ENCODE measurements at places on chromosomes 12 and 14.

DNA sequence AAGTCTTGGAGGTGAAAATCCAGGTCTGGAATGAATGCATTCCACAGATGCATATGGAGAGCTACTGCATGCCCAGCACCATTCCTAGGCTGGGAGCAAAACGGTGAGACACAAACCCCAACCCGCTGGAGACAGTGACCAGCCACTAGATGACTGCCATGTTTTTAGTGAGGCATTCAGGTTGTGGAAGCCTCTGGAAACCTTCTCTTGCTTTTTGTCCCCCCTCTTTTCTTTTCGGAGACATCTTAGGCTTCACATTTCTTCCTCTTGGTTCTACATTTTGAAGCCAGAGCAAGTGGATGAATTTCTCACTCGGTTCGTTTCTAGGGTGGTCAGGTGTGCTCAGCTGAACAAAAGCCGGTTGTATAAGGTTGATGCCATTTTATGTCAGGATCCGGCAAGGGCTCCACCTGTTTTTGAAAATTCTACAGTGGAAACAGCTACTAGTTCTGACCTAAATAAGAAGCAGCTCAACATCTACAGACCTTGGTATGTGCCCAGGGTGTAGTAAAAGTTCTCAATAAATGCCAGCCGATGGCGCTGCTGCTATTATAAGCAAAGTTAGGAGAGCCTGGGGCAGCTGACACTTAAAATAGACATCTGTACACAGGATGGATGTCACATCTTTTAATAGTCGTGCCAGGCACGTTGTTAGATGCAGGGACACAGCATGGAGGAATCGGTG, 1.8 kb upstream of the ZNF839 start:
- peaks cover 5% of the 10 kb centered on the region for H3K36me3 ChIP-seq
- H3K27me3 ChIP-seq: peaks cover 6% of the 10 kb centered on the region
- H3K4me1 ChIP-seq: peaks cover 72% of the 10 kb centered on the region
- peak overlapping the region; percentile 95 for H3K4me3 ChIP-seq
- no peak for DNase-seq
- peak overlapping the region; percentile 99 for H3K27ac ChIP-seq

DNA sequence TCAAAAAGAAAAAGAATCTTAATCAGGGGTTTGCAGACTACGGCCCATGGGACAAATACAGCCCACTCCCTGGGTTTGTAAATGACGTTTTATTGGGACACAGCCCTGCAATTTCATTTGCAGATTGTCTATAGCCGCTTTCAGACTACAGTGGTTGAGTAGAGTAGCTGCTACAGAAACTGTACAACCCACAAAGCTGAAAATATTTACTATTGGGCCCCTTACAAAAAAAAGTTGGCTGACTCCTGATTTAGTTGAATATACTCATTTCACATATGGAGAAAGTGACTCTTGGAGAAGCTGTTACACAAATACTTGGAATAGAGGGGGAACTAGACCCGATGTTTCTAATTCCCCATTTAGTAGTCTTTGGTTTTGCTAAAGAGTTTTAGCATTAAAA, 162.5 kb upstream of the NOS1 start:
- no peak overlapping the region for H3K4me3 ChIP-seq
- H3K27me3 ChIP-seq: no peaks in the 10 kb centered on the region
- no peak overlapping the region for H3K27ac ChIP-seq
- H3K4me1 ChIP-seq: no peaks in the 10 kb centered on the region
- H3K36me3 ChIP-seq: no peaks in the 10 kb centered on the region

DNA sequence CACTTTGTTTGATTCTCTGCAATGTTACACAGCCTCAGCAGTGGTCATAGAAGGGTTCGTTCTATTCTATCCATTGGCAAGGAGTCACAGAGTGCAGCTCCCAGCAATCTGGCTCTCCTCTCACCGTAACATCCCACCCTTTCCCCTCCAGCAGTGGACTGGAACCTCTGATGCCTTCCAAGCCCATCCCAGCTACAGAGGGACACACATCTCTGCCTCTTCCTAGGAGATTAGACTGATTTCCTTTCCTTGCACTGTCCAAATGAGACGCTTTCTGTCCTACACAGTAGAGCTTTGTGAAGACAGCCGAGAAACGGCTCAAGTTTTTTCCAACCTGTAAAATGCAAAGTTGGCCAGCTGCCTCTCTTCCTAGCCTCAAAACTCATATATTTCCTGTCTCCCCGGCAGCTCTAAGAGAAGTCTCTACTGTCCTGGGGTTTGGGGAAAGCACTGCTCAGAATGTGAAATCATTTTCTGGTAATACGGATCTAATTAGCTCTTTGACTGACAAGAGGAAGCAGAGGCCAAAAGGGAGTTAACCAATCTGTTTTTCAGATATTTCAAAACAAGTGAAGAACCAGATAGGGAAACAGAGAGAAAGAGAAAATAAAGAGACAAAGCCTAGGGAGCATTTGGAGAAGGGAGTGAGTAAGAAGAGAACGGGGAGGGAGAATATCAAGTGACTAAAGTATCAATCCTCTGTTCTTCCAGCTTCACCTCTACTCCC, 516 bp downstream of the NINJ2 start:
- no peaks in the 10 kb centered on the region for H3K36me3 ChIP-seq
- H3K4me3 ChIP-seq: no peak overlapping the region
- peaks cover 32% of the 10 kb centered on the region for H3K4me1 ChIP-seq
- peaks cover 5% of the 10 kb centered on the region for H3K27me3 ChIP-seq
- H3K27ac ChIP-seq: peak overlapping the region; percentile 28

DNA sequence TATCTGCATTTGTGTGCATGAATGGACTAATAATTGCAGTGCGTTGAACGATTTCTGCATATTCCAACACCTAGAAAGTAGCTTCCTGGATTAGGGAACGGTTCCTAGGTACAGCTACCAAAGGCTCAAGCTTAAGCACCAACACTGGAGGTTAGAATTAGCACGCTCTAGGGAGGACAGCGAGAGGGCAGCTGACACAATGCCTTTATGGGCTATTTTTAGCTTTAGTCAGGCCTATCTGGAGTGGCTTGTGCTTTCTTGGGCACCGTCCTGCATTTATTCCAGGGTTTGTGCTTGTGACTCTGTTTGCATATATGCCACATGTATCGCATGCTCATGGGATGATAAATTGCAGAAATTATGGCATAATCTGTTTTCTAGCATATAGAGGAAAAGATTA, 13.7 kb downstream of the ETV6 start:
- no peak for DNase-seq
- no peak overlapping the region for H3K27ac ChIP-seq

DNA sequence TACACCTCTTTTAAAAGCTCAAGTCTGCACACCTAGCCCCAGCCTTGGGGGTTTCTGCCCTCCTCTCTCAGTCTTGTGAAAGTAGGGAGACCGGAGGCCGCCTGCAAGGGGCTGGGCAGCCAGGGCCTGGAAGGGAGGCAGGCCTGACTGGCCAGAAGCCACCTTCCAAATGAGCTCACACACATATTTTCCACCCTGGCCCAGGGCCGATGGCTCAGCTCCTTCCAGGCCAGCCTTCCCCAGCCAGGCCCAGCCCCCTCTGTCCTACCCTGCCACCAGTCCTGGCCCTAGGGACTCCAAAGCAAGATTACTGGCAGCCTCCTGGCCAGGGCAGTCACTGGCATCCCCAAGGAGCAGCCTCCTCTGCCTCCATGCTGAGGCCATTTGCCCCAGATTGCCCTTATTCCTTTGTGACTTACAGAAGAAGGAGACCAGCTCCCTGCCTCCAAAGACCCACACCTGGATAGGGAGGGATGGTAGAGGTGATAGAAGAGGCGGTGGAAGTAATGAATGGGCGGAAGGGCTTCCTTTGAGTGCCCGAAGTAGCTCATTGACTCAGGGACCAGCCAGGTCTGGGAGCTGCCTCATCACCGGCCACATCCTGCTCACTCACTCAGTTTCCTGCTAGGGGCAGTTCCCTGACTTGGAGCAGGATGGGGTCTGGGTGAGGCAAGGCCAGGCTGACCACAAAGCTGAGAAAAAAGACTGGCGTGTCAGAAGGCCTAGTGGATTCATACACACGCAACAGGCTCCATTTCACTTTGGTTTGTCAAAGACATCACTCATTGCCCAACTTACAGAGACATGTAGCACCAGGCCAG, 14.8 kb downstream of the MMP14 start:
- DNase-seq: no peak
- H3K27ac ChIP-seq: no peak overlapping the region
- H3K4me3 ChIP-seq: no peak overlapping the region
- peaks cover 18% of the 10 kb centered on the region for H3K4me1 ChIP-seq
- H3K27me3 ChIP-seq: peaks cover 27% of the 10 kb centered on the region

DNA sequence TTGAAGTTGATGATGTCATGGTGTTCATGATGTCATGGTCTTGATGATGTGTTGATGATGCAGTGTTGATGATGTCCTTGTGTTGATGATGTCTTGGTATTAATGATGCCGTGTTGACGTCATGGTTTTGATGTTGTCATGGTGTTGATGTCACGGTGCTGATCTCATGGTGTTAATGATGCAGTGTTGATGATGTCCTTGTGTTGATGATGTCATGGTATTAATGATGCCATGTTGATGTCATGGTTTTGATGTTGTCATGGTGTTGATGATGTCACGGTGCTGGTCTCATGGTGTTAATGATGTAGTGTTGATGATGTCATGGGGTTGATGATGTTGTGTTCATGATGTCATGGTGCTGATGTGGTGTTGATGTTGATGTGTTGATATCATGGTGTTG, 48.0 kb upstream of the RIMBP2 start:
- DNase-seq: no peak
- H3K27ac ChIP-seq: no peak overlapping the region
- no peak overlapping the region for H3K4me3 ChIP-seq
- H3K27me3 ChIP-seq: peaks cover 19% of the 10 kb centered on the region
- H3K4me1 ChIP-seq: peaks cover 3% of the 10 kb centered on the region
- H3K36me3 ChIP-seq: peaks cover 2% of the 10 kb centered on the region

- DNase-seq: no peak
- H3K4me3 ChIP-seq: no peak overlapping the region
- peaks cover 21% of the 10 kb centered on the region for H3K27me3 ChIP-seq
Measured at GRCh38 chr14:55805250-55805649, 225.2 kb downstream of the KTN1 start.

DNA sequence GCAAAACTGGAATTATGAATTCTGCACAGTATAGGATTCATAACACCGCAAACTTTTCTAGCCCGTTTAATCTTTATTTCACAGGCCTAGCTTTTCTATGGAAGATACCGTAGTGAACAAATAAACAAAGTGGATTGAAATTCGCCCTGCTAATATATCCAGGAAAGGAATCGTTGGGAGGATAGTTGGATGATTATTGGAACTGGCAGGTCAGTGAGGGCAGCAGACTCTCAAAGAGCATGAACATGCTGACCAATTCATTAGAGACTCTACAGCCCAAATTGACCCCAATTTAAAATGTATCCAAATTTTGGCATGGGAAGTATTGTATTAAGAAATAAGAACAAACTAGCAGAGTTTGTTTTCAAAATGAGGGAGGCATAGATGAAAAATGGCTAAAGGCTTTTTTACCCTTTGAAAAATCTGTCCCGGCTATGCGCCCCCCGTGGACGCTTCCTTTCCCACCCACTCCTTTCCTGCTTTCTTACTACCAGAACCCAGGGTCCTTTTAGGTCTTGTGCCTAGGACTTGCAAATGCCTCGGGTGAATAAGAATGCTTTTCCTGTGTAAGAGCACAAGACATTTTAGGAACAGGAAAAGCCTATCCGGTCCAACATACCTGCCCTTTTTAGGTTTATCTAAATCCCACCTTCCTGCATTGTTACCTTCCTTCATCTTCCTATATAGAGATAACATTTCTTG, 84.6 kb upstream of the PTPRB start:
- H3K27me3 ChIP-seq: peaks cover 16% of the 10 kb centered on the region
- peaks cover 5% of the 10 kb centered on the region for H3K4me1 ChIP-seq
- H3K27ac ChIP-seq: no peak overlapping the region
- DNase-seq: no peak
- no peaks in the 10 kb centered on the region for H3K36me3 ChIP-seq
- H3K4me3 ChIP-seq: no peak overlapping the region

GRCh38 chr12:64461634-64462414, 9.9 kb downstream of the TBK1 start:
- peaks cover 21% of the 10 kb centered on the region for H3K36me3 ChIP-seq
- no peak overlapping the region for H3K27ac ChIP-seq
- H3K4me3 ChIP-seq: no peak overlapping the region
- H3K4me1 ChIP-seq: peaks cover 24% of the 10 kb centered on the region
- no peaks in the 10 kb centered on the region for H3K27me3 ChIP-seq

DNA sequence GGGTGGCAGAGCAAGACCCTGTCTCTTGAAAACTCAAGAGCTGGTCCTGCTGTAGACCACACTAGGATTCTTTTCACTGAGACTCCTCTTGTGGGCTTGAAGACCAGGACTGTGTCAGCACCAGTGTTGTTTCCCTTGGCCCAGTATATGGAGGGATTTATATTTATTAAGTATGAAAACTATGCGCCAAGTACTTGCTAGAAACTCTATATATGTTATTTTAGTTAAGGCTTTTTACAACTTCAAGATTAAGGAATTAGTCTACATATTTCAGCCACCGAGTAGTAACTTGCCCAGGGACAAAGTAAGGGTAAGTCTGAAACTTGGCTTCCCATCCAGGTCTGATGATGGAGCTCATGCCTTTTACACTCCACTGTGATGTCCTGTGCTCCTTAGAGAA, 488.4 kb downstream of the PCNX1 start:
- H3K36me3 ChIP-seq: peaks cover 25% of the 10 kb centered on the region
- no peaks in the 10 kb centered on the region for H3K27me3 ChIP-seq
- H3K4me1 ChIP-seq: peaks cover 85% of the 10 kb centered on the region
- H3K27ac ChIP-seq: peak overlapping the region; percentile 94

DNA sequence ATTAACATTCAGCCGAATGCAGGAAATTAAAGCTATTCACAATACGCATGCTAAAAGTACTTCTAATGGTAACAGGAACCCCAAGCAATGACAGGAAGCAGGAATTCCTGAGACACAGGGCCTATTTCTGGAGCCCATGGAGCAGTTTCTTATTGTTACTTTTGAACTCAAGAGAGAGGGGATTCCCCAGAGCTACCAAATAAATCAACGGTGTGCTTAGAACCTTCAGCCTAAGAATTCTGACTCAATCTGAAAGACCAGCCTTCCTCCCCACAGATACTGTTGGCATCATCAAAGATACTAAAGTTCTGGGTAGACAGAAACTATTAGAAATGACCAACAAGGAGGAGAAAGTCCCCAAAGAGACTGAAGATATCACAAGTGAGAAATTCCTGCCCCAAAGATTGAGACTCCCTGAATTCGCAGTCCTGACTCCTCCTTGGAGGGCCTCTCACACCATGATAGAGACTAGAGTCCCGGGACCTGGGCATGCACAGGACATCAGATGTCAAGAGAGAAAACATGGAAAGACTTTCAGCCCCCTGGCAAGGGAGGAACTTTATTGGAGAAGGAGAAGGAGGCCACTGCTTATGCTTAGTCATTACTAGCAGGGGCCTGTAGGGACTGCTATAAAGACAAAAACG, 32.7 kb downstream of the RTRAF start:
- DNase-seq: peak; percentile 29
- H3K36me3 ChIP-seq: peaks cover 3% of the 10 kb centered on the region
- H3K27me3 ChIP-seq: no peaks in the 10 kb centered on the region
- H3K4me1 ChIP-seq: peaks cover 20% of the 10 kb centered on the region

- no peaks in the 10 kb centered on the region for H3K36me3 ChIP-seq
- DNase-seq: no peak
- no peak overlapping the region for H3K27ac ChIP-seq
- peaks cover 50% of the 10 kb centered on the region for H3K27me3 ChIP-seq
Measured at GRCh38 chr12:130770413-130771028, 54.4 kb upstream of the RIMBP2 start.

All from stimulated activated naive B cell treated with anti-CD40 and anti-IgM and Interleukin-4, amounts not matched to agents 10 μg/mL and 1 μg/mL and 100 μg/mL, for 72 hours (primary cell).